PC-9 (cell line): ENCODE measurements at places on chromosomes 7 and 10.

DNA sequence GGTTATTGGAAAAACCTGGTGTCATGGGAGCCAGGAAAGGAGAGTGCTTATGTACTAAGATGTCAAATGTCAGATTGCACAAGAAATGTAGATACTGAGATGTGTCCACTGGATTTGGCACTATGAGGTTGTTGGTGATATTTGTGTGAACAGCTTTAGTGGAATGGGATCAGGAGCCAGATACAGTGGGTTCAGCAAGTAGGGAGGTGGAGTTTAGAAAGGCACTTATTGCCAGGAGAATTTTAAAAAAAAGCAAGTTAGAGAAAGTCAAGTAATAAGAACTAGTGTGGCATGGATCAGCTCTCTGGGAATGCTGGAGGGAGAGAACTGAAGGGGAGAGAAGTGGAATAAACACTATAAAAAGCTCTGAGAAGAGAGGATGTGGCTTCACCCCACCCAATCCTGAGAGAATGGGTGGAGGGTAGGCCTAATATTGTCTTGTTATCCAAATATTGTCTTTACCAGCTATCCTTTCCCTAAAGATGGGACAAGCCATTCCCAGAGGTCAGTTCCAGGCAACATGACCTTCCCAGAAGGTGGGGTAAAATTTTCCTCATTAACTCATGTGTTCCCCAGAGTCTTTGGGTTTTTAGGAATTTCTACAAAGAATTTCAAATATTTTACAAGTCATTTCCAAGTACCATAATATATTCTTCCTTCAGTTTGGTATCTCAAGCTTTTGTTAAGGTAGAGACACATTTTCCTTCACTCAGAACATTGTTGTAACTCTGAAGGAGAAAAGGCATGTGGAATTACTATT, 42.3 kb downstream of the ENTPD1 start:
- DNase-seq = no peak

DNA sequence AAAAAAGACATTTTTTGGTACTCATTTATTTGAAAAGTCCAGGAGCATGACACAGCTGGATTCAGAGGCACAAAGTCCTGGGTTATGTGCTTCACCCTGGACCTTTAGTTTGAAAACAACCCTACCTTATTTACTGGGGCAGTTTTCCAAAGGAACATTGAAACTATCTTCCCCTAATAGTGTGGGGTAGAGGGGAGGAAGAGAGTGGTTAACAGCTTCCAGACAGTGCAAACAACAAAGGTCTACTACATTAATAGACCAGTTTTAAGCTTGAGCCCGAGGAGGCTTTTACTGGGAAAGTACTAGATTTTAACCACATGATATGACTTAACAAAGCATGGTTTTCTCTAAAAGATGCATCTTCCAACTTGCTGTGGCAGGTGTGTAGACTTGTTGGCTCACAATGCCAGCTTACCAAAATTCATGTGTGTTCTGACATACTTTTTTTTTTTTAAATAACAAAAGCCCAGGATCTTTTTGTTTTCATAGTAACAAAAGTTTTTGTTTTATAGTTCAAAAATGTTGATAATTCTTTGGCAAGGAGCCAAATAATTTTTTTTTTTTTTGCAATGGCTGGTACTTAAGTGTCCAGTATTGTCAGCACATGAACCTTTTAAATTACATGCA, 1.8 kb downstream of the GSTO1 start:
- DNase-seq = no peak

GRCh38 chr7:103824251-103824650, 165.2 kb downstream of the RELN start:
- DNase-seq = no peak

DNA sequence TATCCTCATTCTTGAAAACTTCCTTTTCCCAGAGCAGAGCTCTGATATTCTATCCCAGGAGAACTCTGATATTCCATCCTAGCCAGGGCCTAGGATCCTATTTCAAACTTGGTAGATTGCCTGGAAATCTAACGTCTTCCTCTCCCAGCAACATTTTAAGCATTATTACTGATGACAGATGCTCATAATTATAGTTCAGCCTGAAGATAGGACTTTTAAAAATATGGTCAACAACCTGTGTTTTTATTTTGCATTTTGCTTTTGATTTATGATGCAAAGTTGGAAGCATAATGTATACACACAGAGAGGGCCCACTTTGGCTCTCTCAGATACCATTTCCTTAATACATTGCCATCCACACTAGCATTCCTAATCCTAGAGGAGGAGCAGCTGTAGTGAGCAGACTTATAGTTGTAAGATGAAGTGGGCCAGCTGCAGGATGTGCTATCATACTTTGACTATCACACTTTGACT, 457.4 kb upstream of the TPK1 start:
- DNase-seq = no peak

GRCh38 chr10:130045091-130045652, 65.5 kb downstream of the C10orf143 start:
- DNase-seq = no peak

DNA sequence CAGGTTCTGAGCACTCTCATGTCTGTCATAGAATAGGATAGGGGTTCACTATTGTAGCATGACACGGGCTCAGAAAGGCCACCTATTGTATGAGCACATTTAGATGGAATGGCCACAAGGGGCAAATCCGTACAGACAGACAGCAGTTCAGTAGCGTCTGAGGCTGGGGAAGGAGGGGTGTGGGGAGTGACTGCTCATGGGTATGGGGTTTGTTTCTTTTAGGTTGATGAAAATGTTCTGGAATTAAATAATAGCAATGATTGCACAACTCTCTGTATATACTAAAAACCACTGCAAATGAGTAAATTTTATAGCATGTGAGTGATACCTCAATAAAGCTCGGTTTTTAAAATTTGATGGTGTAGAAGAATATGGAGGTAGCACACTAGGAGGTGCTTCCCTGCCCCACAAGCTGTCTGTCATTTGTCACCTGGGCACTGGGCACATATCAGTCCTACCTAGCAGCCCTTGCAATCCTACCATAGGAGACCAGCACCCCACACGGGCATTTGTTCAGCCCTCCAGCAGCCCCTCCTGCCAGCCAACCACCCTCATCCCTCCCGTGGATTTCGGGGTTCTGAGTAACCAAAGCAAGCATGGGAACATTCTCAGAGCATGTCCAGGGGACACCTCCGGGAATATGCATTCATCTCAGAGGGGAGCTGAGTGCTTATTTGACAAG, 35.2 kb downstream of the KCNMA1 start:
- DNase-seq = no peak

- no peak for DNase-seq
Observed at GRCh38 chr10:125103924-125104323, 56.4 kb downstream of the CTBP2 start.

DNA sequence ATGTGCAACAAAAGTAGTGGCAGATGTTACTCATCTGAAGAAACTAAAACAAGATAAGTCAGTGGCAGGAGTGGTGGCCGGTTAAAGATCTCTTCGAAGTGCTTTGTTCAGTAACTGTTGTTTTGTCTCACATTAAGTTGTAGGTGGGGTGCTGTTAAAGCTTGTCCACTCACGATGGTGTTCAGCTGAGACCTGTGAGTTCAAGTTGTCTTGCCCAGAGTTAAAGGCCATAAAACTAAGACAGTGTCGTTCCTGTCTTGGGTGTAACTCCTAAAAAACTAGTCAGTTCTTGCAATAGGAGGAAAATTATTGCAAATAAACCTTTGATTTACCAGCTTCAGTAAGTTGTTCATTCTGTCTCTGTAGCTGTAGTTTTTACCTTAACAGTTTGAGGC, 857 bp upstream of the FOXP2 start:
- DNase-seq = no peak

DNA sequence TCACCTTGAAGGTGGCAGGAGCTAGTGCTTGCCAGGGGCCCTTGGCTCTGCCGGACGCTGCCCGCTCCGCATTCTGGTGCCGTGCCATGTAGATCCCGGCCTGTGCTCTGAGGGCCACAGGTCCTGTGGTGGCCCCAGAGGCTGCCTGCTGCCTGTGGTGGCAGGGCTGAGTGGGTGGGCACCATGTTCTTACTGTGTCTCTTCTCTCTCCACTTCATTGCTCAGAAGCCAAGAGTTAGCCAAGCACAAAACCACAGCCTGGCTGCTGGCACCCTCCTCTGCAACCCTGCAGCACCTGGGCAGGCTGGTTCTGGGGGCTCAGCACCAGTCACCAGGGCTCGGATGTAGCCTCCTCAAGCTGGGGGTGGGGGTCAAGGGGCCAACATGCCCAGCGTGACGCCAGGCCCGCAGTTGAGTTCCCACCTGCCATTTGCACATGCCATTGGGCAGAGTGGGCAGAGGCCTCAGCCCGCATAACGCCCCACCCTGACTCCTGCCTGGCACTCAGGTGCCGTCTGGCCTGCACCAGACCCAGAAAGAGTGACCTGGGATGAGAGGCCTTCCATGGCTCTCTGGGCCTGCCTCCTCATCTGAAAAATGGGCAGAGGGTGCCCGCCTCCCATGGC, 16.3 kb downstream of the ZMIZ1 start:
- no peak for DNase-seq

DNA sequence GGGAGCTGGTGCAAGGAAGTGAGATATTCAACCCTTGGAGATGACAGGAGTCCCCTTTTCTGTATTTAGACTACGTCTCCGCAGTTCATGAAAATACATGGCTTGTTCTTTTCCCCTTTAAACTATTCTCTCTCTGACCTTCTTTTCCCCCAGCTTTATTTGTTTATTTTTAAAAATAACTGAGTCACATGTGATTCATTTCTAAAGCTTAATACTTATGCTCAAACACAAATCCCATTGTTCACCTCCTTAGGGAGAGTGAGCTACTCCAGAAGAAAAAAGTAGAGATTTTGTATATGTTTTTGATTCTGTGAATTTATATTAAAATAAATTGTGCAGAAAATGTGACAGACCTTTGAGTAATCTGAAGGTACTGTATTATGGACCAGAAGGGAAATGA, 35.9 kb upstream of the FZD1 start:
- DNase-seq = no peak

DNA sequence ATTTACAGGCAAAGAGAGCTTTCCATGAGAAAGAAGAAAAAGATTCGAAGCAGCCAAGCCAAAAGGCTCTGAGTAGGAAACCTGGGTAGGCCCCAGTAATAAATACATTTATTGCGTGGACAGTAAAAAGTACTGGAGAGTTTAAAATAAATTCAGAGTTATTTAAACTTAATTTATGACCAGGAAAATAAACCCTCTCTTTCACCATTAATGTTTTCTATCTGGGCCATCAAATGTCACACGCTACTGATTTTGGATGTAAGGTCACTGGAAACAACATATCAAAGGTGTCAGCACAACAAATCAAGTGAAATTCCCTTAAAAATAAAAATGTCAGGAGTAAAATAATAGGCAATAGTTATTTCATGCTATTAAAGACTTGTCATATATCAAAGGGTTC, 264.0 kb downstream of the SKAP2 start:
- DNase-seq = no peak

GRCh38 chr10:22226599-22226998, 8.8 kb upstream of the EBLN1 start:
- no peak for DNase-seq

- no peak for DNase-seq
Observed at GRCh38 chr7:42068554-42069280, 168.3 kb downstream of the GLI3 start.

DNA sequence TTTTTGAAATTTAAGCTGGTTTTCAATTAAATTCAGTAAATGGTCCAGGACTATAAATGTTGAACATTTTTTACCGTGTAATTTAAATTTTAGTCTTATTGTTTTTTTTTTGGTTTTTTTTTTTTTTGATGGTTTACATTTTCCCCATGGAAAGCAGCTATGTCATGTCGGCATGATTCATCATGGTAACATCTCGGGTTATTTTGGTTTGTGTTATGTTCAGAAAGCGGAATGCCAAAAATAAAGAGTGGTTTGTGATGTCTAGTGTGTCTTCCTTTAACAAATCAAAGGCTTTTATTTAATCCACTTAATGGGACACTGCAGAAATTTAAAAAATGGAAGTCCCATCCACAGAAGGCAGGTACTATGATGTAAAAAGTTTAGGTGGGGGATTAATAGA, 58.5 kb downstream of the TRUB1 start:
- no peak for DNase-seq

DNA sequence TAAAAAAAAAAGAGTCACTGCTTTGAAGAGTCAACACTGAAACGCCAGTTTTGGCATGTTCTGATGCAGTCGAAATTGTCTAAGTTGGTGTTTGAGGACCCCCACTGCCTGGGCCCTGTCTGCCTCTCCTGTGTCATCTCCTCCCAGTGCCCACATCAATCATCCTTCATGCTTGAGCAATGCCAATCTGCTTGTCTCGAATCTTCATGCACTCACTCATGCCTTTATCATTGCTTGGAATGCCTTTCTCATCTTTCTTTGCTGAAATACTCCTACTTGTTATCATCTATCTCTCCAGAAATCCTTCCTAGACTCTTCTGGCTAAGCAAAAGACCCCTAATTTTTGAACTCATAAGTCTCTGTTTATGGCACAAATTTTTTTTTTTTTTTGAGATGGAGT, 42.1 kb upstream of the PLPP4 start:
- no peak for DNase-seq
